ENCODE measurements at places on chromosomes 2 and 18. TPM values are rescaled to one million over a fixed set of nuclear protein-coding genes. Genes with fewer than 3 reads are reported as not detected.

DNA sequence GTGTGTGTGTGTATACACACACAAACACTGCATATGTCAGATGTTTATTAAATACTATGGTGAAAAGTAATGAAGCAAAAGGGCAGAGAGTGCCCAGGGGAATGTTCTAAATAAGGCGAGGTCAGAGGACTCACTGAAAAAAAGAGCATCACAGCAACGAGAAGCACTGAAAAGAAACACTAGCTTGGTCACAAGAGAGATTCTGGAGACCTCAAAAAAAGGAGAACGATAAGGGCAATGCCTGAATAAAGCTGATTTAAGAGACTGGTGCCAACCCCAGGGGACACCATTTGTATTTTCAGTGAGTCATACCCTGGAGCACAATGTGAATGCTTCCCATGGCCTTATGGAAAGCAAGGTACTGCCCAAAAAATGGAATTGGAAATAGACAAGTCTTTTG lies 14.5 kb downstream of the SLC40A1 start:
- no peak overlapping the region for H3K4me3 ChIP-seq
- H3K4me1 ChIP-seq: peaks cover 48% of the 10 kb centered on the region
- H3K27ac ChIP-seq: peak overlapping the region; percentile 52
- no peaks in the 10 kb centered on the region for H3K36me3 ChIP-seq
- no peaks in the 10 kb centered on the region for H3K27me3 ChIP-seq

- no peaks in the 10 kb centered on the region for H3K27me3 ChIP-seq
- no peak overlapping the region for H3K27ac ChIP-seq
- no peaks in the 10 kb centered on the region for H3K36me3 ChIP-seq
- H3K4me3 ChIP-seq: no peak overlapping the region
- DNase-seq: no peak
These were observed 212.5 kb downstream of the ZFP36L2 start for GRCh38 chr2:43013821-43014345.

GRCh38 chr2:126880324-126880723 lies 18.4 kb upstream of the TEX51 start:
- no peaks in the 10 kb centered on the region for H3K27me3 ChIP-seq
- H3K4me1 ChIP-seq: no peaks in the 10 kb centered on the region
- H3K36me3 ChIP-seq: no peaks in the 10 kb centered on the region
- H3K27ac ChIP-seq: no peak overlapping the region

- no peaks in the 10 kb centered on the region for H3K4me1 ChIP-seq
- H3K27ac ChIP-seq: no peak overlapping the region
- no peak overlapping the region for H3K4me3 ChIP-seq
- DNase-seq: no peak
- H3K36me3 ChIP-seq: no peaks in the 10 kb centered on the region
- H3K27me3 ChIP-seq: no peaks in the 10 kb centered on the region
These were observed 345.3 kb downstream of the DCC start for GRCh38 chr18:52685316-52685715.

MERTK gene
- total RNA-seq: 73.8 TPM

DNA sequence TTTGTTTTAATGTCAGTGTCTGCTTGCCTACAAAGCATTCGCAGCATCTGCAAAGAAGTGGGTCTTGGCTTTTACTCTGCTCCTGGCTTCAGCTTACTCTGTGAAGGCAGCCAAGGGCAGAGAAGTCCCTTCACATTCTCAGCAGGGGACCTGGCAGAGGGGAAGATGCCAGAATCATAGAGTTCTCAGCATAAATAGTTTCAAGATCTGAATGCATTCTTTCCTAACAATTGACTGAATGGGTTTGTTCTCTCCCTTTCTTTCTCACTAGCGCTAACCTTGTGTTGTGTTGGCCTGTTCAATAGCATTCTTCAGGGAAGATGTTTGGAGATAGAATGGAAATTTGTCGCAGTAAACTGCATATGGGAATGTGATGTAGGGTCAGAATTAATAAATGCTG lies 106.9 kb downstream of the FARSB start:
- H3K27ac ChIP-seq: no peak overlapping the region
- H3K4me3 ChIP-seq: no peak overlapping the region
- H3K36me3 ChIP-seq: no peaks in the 10 kb centered on the region
- H3K27me3 ChIP-seq: no peaks in the 10 kb centered on the region

DNA sequence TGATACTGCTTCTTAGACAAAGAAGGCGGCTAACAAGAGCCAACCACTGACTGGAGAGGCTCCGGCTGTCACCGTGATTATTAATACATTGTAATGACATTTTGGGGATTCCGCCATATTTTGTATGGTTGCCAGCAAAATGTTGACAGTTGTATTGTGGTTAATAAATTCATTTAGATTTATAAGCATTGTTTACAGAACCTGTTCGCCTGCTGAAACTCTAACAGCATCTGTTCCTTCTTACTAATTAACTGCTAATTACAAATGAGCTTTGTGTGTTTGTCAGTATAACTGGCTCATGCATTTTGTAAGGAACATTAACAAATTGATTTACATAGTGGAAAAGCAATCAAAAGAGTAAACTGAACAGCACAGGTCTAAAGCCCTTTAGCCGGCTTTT lies 332.4 kb downstream of the GBX2 start:
- no peaks in the 10 kb centered on the region for H3K4me1 ChIP-seq
- H3K27me3 ChIP-seq: no peaks in the 10 kb centered on the region
- H3K4me3 ChIP-seq: no peak overlapping the region
- no peak for DNase-seq
- no peak overlapping the region for H3K27ac ChIP-seq

REG3A gene
- not detected for total RNA-seq

GALR1 gene
- total RNA-seq: 0.43 TPM

- no peak overlapping the region for H3K27ac ChIP-seq
- H3K4me3 ChIP-seq: no peak overlapping the region
- no peaks in the 10 kb centered on the region for H3K27me3 ChIP-seq
- H3K36me3 ChIP-seq: no peaks in the 10 kb centered on the region
- DNase-seq: no peak
These were observed 374.7 kb downstream of the LNPK start for GRCh38 chr2:175627405-175627804.

DNA sequence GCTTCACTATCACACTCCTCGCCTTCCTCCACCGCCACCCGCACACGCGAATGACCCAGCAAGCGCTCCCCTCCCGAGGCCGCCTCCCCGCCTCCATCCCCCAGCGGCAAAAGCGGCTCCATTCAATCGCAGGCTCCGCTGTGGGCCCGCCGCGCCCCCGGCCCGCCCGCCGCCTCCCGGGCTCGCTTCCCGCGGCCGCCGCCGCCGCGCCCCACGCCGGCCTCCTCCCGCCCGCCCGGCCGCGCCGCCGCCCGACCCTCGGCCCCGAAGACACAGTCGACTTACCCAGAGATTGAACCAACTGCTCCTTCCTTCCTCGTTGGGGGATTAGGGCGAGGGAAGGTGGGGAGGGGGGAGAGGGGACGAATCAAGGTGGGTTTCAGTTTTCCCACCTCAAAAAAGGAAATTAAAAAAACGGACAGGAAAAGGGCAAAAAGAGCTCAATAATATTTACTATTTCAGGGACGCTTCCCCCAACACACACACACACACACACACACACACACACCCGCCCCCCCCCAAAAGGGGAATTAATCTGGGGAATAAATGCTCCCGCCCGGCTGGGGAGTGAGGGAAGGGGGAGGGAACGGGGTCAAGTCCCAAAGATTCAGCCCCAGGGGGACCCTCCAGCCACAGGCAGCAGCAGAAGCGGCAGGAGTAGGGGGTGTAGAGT lies 743 bp downstream of the XPO1 start:
- H3K27ac ChIP-seq: peak overlapping the region; percentile 94
- peak overlapping the region; percentile 79 for H3K4me3 ChIP-seq
- no peaks in the 10 kb centered on the region for H3K27me3 ChIP-seq
- no peaks in the 10 kb centered on the region for H3K36me3 ChIP-seq
- H3K4me1 ChIP-seq: peaks cover 14% of the 10 kb centered on the region
- DNase-seq: no peak

TMEM237 gene
- 23.0 TPM for total RNA-seq

DSC2 gene
- 1.2 TPM for total RNA-seq

CTAGE1 gene
- 19.6 TPM for total RNA-seq

POLR1A gene
- 28.7 TPM for total RNA-seq

- H3K27ac ChIP-seq: no peak overlapping the region
- H3K36me3 ChIP-seq: no peaks in the 10 kb centered on the region
- no peak overlapping the region for H3K4me3 ChIP-seq
These were observed 16.6 kb downstream of the DPP4 start for GRCh38 chr2:162057426-162057825.

DNA sequence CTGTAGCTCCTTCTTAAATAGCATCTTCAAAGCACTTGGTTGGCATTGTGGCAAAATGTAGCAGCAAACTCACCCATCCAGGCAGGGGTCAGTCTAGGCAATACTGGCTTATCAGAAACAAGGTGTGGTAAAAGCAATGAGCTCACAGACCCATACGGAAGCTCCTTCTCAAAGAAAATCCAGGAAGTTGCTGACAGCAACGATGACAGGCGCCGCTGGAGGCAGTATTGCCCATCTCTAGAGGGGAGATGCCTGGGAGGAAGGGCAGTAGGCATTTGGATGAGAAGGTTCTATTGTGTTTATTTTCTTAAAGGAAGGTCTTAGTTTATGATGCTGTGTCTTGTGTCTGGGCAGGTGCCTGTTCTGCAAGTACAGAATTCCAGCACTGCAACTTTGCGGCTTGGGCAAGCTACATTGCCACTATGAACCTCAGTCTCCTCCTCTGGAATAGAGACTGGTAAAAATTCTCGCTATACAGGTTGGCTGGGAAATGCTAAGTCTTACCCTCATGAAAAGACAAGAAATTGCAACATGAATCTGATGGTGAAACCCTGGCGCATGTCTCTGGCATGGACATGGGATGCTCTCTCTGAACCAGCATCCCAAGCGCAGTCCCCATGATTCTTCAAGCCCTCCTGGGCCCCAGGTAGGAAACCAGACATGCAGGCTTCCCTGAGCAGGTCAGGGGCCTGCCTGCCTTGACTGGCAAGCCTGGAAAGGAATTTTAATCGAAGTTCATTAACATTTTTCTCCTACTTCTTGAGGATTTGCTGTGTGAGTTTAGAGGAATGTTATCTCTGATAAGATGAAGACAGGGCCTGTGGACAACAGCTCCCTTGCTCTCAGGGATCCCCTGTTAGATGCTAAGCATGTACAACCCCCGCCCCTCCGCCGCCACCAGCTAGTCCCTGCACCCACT lies 156.0 kb downstream of the TFCP2L1 start:
- no peaks in the 10 kb centered on the region for H3K36me3 ChIP-seq
- no peak overlapping the region for H3K4me3 ChIP-seq
- H3K27me3 ChIP-seq: no peaks in the 10 kb centered on the region

HNRNPA3 gene
- total RNA-seq: 81.3 TPM
